ENCODE measurements at places on chromosomes 4 and X.

DNA sequence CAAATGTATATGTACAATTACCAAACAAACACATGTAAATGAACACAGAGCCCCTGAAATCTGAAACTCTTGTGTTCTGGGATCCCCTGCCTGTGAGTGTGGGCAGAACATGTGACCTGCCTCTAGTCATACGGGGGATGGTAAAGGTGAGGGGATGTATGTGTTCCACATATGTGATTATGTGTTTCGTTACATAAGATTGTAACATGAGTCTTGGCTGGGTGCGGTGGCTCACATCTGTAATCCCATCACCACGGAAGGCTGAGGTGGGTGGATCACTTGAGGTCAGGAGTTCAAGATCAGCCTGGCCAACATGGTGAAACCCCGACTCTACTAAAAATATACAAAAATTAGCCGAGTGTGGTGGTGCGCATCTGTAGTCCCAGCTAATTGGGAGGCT lies 37.1 kb upstream of the SLC2A9 start:
- no peak for DNase-seq

DNA sequence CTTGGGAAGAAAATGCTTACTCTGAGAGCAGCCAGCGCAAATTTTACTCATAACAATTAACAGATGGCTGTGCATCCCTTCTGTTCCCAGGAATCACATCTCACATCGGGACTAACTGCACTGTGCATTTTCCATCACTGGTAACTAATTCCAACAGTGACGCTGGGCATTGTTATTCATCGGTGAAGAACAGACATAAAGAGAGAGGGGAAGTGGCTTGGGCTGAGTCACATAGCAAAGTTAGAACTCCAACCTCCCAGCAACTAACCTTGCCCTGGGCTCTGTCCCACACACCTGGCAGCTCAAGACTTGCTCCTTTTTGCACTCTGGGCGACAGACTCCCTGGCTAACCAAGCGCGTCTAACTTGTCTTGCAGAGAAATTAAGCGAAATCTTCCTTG lies 6.4 kb upstream of the LONRF3 start:
- no peak for DNase-seq

DNA sequence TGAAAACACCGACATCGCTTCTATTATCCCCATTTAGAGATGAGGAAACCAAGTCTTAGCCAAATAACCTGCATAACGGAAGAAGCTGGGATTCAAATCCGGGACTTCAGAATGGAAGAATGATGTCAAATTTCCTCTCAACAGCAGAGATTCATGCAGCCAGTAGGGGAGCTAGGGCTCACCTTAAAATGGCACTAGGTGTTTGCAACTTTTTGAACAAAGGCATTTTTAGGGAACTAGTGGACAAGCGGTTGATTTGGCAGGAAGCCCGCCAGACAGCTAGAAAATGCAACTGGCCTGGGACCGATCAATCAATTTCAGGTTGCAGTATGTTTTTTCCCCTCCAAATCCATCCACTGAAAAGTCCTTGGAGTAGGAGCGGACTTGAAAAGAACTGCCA lies 224.2 kb downstream of the PTTG2 start:
- no peak for DNase-seq

DNA sequence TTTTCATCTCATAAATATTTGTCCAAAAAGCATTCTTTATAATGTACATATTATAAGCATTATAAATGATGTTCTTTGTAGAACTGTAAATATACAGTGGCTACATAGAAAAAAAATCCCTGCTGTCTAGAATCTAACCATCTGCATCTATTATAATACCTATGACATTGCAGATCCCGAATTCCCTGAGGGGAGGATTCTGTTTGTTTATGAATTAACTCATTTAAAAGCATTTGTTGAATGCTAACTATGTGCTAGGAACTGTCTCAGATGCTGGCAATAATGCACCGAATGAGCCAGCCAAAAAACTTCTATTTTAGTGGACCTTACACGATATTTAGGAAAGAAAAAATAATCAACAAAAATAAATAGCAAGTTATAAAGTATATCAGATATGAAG lies 189.6 kb downstream of the PACRGL start:
- no peak for DNase-seq

DNA sequence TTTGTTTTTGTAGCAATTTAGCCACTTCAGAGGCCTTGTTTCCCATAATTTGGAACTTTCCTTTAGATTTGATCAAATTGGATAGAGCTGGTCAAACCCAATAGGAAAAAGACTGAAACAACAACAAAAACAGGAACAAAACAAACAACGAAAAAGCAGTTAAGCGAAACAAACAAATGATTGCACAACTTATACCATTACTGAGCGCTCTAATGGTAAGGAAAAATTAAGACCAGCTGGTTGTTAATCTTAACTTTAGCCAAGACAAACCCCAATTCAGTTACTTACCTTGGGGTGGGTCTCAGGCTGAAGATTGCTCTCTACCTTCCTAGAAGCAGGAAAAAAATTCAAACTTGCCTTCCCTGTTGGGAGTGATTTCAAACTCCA lies 38.3 kb downstream of the SPCS3 start:
- no peak for DNase-seq

GRCh38 chr4:183903021-183903760 lies 1.9 kb upstream of the STOX2 start:
- DNase-seq: no peak

DNA sequence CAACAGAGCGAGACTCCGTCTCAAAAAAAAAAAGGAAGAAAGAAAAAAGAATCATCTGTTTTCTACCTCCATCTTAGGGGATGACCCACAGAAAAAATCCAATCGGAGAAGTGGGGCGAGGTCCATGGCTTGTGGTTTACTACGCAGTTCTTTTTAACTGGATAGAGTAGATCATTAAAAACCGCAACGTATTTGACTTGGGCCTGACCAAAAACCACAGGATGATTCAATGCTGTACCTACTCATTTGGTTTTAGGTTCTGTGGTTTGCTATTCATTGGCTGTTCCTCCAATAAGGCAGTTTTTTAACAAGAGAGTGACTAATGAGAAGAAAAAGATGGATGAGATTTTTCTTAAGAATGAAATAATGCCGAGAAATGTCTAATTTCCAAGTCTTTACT lies 83.7 kb downstream of the FREM3 start:
- no peak for DNase-seq

DNA sequence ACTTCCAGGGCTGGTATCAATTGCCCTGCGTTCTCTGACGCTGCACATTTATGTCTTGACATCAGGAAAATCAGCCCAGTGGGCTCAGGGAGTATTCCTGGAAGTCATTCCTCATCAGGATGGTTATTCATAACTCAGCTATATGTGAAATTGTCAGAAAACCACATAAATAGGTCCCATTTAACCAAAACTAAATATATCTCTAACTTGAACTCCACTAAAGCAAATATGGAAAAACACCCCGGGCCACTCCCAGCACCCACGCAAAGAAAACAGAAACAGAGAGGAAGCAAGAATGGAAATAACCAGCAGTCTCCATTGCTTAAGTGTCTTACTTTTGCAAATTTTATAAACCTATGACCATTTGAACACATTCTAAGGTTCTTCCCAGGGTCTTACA lies 112.0 kb downstream of the IRF2 start:
- no peak for DNase-seq

DNA sequence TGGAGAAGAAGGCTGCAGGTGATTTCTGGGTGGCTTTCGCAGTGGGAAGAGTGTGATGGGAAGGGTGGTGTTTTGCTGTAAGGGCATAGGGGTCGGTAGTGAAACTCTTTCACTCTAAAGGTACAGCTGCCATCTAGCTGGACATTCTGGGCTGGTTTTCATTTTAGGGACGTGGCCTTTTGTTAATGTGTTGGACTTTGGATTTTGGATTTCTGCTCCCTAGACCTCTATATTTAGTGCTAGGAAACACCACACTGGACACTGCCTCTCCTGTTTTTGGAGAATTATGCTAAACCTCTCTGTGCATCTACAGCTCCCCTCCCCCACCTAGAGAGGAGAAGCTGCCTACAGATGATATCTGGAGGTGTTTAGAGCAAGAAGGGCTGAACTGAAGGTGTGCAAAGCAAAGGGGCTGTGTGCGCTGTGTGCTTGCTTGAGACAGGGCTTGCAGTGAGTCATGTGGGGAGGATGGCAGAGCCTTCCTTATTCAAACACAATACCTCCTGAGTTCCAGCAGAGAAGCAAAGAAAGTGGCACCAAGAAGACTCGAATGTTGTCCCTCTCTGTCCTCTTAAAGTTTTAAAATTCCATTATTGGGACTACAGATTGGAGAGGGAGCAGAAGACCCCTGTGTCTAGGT lies 47.9 kb downstream of the STARD8 start:
- DNase-seq: no peak

DNA sequence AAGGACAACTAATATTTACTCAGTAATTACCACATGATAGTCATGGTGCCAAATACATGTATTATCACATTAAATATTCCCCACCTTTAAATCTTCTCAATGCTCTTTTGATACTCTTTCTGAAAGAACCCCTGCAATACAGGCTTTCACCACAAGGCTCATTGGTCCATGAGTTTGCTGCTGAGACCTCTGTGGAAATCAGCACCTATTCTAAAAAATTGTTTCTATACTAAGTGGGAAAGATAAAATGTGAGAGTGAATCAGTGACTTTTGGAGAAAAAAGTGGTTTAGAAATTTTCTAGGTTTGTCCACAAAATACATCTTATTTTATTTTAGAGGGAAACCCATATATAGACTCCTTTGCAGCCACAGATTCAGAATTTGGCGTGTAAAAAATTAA lies 257.3 kb downstream of the ZIC3 start:
- DNase-seq: no peak

DNA sequence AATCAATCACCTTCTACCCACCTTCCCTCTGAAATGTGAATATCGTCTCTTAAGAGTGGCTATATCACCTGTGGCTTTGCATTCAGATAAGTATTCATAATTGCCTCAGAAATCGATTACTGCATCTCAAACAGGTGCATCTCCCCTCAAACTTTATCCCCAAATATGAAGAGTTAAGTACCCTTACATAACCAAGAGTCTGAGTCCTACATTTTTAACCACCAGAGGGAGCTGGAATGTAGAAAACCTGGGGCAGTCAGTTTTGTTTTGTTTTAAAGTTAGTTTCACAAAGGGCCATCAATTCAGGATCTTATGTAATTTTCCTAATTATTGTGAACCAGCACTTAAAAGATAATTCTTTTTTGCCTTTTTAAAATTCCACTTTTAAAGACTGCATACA lies 5.7 kb downstream of the TCEANC start:
- DNase-seq: no peak

DNA sequence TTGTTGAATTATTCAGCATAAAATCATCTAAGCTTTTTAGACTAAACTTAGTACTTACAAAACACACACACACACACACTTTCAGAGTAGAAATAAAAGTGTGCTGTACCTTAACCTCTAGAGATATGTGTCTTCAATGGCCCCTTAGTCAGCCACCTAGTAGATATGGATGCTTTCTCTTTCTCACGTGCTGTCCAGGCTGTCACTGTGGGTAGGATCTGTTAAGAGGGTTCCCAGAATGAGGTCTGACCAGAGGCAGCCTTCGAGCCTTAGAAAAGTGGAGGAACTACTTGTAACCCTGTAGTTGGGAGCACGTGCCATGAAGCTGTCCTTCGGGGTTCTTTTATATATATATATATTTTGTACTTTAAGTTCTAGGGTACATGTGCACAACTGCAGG lies 117.9 kb downstream of the COL4A5 start:
- no peak for DNase-seq

- DNase-seq: no peak
Observed at GRCh38 chr4:55074386-55074785, 51.0 kb downstream of the KDR start.

DNA sequence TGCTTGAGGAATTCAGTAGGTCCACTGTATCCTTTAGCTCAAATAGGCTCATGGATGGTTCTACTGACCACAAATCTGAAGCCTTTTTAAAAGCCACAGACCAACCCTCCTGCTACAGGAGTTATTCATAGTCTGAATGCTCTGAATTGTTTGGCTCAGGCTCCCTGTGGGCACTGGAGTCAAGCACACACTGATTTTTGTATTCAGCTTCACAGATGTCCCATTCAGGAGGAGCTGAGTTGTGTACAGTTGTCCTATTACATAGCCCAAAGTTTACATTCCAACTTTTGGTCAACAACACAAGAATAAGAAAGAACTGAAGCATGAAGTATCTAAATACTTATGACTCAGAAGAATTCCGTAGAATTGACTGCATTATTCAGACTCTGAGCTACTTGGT lies 243.9 kb downstream of the UNC5C start:
- DNase-seq: no peak

DNA sequence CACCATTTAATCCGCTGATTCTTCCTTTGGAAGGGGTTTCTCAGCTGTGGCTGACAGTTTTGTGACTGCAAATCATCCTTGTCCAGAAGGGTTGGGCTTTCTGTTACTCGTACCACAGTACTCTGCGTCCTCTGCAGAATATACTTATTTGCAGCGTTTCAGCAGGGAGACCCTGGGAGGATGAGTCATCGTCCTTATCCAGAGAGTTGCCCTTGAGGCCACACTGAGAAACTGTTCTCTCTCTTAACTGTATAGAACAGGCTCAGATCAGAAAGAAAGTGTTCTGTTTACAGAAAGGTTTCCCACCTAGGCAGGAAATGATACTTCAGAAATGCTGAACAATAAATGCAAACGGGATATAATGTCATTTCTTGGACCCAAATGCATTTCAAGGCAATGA lies 47.8 kb upstream of the DDX53 start:
- no peak for DNase-seq

- no peak for DNase-seq
Observed at GRCh38 chrX:118614150-118614549, 113.3 kb upstream of the IL13RA1 start.

- no peak for DNase-seq
Observed at GRCh38 chr4:80897537-80898303, 132.8 kb upstream of the BMP3 start.

DNA sequence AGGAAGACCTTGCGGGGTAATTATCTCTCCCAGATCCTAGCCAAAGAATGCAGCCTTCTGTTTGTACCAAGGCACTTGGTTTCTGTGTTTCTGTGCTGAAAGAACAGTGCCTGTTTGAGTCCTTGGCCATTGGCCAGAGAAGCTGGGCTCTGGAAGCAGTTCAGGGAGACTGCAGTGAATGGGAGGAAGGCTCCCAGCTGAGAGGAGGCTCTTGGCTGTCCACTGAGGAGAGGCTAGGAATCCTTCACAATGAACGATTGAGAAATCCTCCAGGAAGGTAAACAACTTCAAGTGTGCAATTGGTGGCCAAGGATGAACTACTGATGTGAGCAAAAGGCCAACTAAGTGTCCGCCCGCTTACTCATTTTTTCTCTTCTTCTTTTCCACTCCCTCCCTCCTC lies 61.3 kb downstream of the HS3ST1 start:
- no peak for DNase-seq

DNA sequence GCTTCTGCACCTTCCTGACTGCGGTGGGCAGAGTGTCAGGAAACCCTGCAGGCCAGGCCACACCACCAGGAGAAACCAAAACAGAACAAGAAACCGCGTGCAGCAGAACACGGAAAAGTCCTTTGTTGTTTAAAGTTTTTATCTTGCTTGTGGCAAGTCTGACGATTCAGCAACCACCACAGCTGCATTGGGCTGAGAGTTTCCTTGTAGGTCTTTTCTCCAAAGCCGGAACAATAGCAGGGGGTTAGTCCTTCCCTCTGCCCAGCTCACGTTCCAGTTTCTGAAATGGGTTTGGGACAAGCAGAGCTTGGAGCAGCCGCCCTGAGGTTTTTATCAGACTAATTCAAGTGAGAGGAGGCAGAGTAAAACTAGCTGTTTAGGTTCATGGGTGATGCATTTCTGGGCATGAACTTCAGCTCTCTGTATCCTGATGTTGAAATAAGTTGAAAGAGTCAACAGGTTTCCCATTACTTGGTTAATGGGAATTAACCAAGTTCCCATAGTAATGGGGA lies 216.9 kb downstream of the PTTG2 start:
- DNase-seq: no peak
